ENCODE measurements at places on chromosomes 6 and 20. TPM values are rescaled to one million over a fixed set of nuclear protein-coding genes. Genes with fewer than 3 reads are reported as not detected.

AVP gene
- total RNA-seq: not detected

DSN1 gene
- 17.8 TPM for total RNA-seq

TAP1 gene
- 21.0 TPM for total RNA-seq

MCCD1 gene
- not detected for total RNA-seq

ALDH8A1 gene
- 0.32 TPM for total RNA-seq

PROKR2 gene
- total RNA-seq: not detected

TRIM40 gene
- not detected for total RNA-seq

IL17A gene
- total RNA-seq: not detected

PAQR8 gene
- total RNA-seq: 2.2 TPM

NDRG3 gene
- total RNA-seq: 34.2 TPM

TSHZ2 gene
- 1.0 TPM for total RNA-seq

FAXC gene
- 3.8 TPM for total RNA-seq

ARFGEF3 gene
- total RNA-seq: 0.08 TPM

SASH1 gene
- total RNA-seq: 17.0 TPM

SLC22A7 gene
- total RNA-seq: not detected

THBD gene
- 6.5 TPM for total RNA-seq

SPATA25 gene
- total RNA-seq: 1.2 TPM

RSPO3 gene
- total RNA-seq: 0.26 TPM

TRDN gene
- total RNA-seq: not detected

SAMD3 gene
- total RNA-seq: not detected

CCN6 gene
- total RNA-seq: not detected

SLC22A3 gene
- total RNA-seq: 4.0 TPM

GRM1 gene
- 0.08 TPM for total RNA-seq

DZANK1 gene
- total RNA-seq: 0.65 TPM

ASIP gene
- not detected for total RNA-seq

FAM83C gene
- not detected for total RNA-seq

IL17F gene
- total RNA-seq: not detected

STMND1 gene
- total RNA-seq: not detected

SLC32A1 gene
- not detected for total RNA-seq

PIM1 gene
- total RNA-seq: 29.9 TPM

ESR1 gene
- total RNA-seq: 0.13 TPM

MTRF1L gene
- total RNA-seq: 14.9 TPM

BEND6 gene
- total RNA-seq: 5.3 TPM

TJAP1 gene
- total RNA-seq: 16.0 TPM

HSPA1L gene
- total RNA-seq: 0.78 TPM

ACSS1 gene
- total RNA-seq: 3.2 TPM

ZKSCAN3 gene
- 11.9 TPM for total RNA-seq

CYP21A2 gene
- not detected for total RNA-seq

RARS2 gene
- total RNA-seq: 22.6 TPM

TP53TG5 gene
- total RNA-seq: not detected

FNDC11 gene
- total RNA-seq: 0.78 TPM

SCUBE3 gene
- total RNA-seq: 0.16 TPM

SERPINB6 gene
- total RNA-seq: 119 TPM

RNF39 gene
- total RNA-seq: not detected

NDUFAF4 gene
- total RNA-seq: 21.6 TPM

LYRM4 gene
- 26.6 TPM for total RNA-seq

TBXT gene
- total RNA-seq: not detected

LIN28B gene
- not detected for total RNA-seq

BMP7 gene
- not detected for total RNA-seq

WFDC5 gene
- total RNA-seq: not detected

RIPPLY2 gene
- total RNA-seq: not detected

OPN5 gene
- total RNA-seq: not detected

COL9A3 gene
- 44.4 TPM for total RNA-seq

DNAAF9 gene
- total RNA-seq: 11.3 TPM

RAMACL gene
- 0.26 TPM for total RNA-seq

All from epithelial cell of alveolus of lung (primary cell).